ENCODE measurements at places on chromosomes 11 and 22. TPM values are rescaled to one million over a fixed set of nuclear protein-coding genes. Genes with fewer than 3 reads are reported as not detected.

DNA sequence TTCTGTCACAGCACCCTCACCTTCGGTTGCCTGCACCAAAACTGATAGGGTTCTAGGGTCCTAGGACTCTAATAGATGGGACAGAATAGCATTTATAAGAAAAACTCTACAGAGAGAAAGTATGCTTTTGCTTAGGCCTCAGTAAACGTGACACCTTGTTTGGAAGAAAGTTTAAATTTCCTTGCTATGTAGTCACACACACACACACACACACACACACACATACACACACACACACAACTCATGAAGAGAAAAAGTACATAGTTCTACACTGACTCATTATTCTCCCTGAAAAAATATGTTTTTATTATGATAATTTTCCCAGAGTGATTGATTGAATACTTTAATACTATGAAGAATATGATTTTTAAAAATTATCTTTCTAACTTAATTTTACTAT is 220.8 kb upstream of the SNX19 start:
- H3K27ac ChIP-seq: no peak overlapping the region
- H3K4me1 ChIP-seq: no peaks in the 10 kb centered on the region
- no peaks in the 10 kb centered on the region for H3K27me3 ChIP-seq
- H3K4me3 ChIP-seq: no peak overlapping the region

GRCh38 chr11:84847842-84848241 is 779.3 kb downstream of the DLG2 start:
- no peak overlapping the region for H3K4me3 ChIP-seq
- H3K36me3 ChIP-seq: no peaks in the 10 kb centered on the region
- DNase-seq: no peak
- no peaks in the 10 kb centered on the region for H3K4me1 ChIP-seq
- no peak overlapping the region for H3K27ac ChIP-seq

DNA sequence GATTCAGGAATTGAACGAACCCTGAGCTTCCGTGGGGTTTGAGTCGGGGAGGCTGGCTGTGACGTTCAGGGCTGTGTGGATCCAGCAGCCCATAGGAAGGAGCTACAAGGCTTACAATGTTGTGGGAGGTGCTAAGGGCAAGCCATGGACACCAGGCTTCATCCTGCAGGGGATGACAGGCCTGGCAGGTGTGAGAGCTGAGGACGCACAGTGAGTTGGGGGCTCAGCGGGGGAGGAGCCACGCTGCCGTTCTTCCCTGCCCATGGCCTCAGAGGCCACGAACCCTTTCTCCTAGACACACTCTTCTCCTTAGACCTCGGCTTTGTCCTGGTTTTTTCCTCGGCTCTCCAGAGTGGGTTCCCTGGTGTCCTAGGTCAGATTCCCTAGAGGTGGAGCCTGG is 113.3 kb upstream of the SLC22A12 start:
- H3K27ac ChIP-seq: no peak overlapping the region
- H3K4me3 ChIP-seq: no peak overlapping the region
- H3K36me3 ChIP-seq: no peaks in the 10 kb centered on the region
- H3K4me1 ChIP-seq: peaks cover 6% of the 10 kb centered on the region

GRCh38 chr11:66268952-66269905 is 790 bp downstream of the RAB1B start:
- peak overlapping the region; percentile 86 for H3K27ac ChIP-seq
- no peaks in the 10 kb centered on the region for H3K36me3 ChIP-seq
- no peaks in the 10 kb centered on the region for H3K4me1 ChIP-seq
- DNase-seq: peak; percentile 72

DNA sequence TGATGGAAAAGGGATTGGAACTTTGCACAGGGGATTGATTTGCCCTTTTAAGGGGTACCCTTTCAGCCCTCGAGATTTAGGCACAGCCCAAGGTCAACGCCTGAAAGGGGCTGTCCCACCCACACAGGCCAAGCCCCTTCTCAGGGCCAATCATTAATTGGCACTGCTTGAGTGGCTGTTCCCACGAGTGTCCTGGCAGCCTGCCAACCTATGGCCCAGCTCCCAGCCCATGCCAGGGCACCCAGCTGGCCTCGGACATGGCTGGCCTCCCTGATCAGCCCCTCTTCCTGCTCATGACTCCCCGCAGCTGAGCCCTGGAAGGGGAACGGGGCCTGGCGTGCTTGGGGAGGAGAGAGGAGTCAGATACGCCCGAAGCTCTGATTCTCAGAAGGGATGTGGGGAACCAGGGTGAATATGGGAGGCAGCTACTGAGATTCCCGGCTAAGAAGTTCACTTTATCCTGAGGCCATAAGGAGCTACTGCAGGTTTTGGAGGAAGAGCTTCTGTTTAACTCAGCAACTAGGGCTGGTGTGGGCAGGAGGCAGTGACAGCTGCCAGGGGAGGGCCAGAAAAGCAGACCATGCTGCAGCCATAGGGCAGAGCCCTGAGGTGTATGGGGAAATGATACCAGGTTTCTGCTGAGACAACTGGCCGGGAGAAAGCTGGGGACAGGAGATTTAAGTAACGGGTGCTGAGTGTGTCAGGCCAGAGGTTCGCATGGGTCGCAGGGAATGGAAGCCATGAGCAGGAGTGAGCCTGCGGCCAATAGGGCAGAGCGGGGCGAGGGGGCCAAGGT is 30.0 kb downstream of the WNT7B start:
- DNase-seq: no peak
- no peak overlapping the region for H3K27ac ChIP-seq
- no peaks in the 10 kb centered on the region for H3K4me1 ChIP-seq
- no peak overlapping the region for H3K4me3 ChIP-seq

- no peak for DNase-seq
- H3K4me1 ChIP-seq: no peaks in the 10 kb centered on the region
- H3K27me3 ChIP-seq: no peaks in the 10 kb centered on the region
- H3K36me3 ChIP-seq: peaks cover 32% of the 10 kb centered on the region
- no peak overlapping the region for H3K27ac ChIP-seq
These were observed 6.7 kb downstream of the CEP295 start for GRCh38 chr11:93668171-93668570.

- peaks cover 17% of the 10 kb centered on the region for H3K4me1 ChIP-seq
- no peaks in the 10 kb centered on the region for H3K27me3 ChIP-seq
These were observed 1.5 kb downstream of the DDB2 start for GRCh38 chr11:47216121-47216798.

GRCh38 chr22:35563211-35563610 is 22.6 kb downstream of the RASD2 start:
- no peak overlapping the region for H3K27ac ChIP-seq
- peak; percentile 21 for DNase-seq
- no peak overlapping the region for H3K4me3 ChIP-seq

- H3K4me3 ChIP-seq: no peak overlapping the region
- H3K27ac ChIP-seq: no peak overlapping the region
- H3K27me3 ChIP-seq: peaks cover 17% of the 10 kb centered on the region
These were observed 15.3 kb upstream of the IL17REL start for GRCh38 chr22:50027639-50028537.

DNA sequence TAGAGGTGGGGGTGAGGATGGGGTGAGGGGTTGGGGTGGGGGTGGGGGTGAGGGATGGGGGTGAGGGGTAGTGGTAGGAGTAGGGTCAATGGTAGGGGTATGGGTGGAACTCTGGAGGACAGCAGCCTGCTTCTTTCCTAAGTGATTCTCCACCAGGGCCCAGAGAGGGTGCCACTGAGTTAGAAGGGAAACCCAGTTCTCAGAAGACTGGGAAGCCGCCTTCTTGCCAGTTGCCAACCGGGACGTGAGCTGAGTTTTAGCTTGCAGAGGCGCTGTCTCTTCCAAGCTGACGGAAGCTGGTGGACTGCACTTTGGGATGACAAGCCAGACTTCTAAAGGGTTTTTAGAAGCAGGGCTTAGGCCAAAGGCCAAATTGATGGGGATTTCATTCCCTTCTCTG is 104.4 kb downstream of the NAT10 start:
- H3K36me3 ChIP-seq: no peaks in the 10 kb centered on the region
- H3K27ac ChIP-seq: no peak overlapping the region
- no peak overlapping the region for H3K4me3 ChIP-seq
- H3K4me1 ChIP-seq: peaks cover 12% of the 10 kb centered on the region
- peak; percentile 69 for DNase-seq

DNA sequence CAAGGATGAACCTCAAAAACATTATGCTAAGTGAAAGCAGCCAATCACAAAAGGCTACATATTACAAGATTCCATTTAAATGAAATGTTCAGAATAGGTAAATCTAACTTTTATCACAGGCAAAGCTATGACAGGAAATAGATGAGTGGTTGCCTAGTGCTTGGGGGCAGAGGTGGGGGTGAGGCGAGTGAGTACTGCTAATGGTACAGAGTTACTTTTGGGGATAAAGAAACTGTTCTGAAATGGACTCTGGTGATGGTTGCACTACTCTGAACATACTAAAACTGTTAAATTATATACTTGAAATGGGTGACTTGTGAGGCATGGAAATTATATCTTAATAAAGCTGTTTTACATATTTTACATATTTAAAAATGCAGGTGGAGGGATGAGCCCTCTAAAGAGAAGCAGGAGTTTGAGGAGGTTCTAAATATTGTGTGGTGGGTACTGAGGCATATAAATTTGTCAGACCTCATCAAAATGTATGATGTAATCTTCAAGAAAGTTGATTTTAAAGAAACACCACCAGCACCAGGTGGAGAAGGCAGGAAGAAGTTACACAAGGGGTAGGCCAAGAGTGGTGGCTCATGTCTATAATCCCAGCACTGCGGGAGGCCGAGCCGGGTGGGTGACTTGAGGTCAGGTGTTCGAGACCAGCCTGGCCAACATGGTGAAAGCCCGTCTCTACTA is 3.6 kb downstream of the SLC43A1 start:
- no peak overlapping the region for H3K27ac ChIP-seq
- H3K36me3 ChIP-seq: no peaks in the 10 kb centered on the region
- H3K4me3 ChIP-seq: no peak overlapping the region

- peaks cover 61% of the 10 kb centered on the region for H3K27me3 ChIP-seq
- H3K36me3 ChIP-seq: no peaks in the 10 kb centered on the region
- no peak for DNase-seq
- peaks cover 6% of the 10 kb centered on the region for H3K4me1 ChIP-seq
- peak within 1 kb of the TSS; percentile 63 for H3K4me3 ChIP-seq
These were observed at the start of gene MAPK11 for GRCh38 chr22:50269970-50270665. Gene MAPK11 (minus strand): TSS chr22:50270380. CDS start chr22:50270292, 88 bp downstream.

GRCh38 chr11:42337786-42338455 is 878.5 kb upstream of the LRRC4C start:
- DNase-seq: no peak
- no peak overlapping the region for H3K4me3 ChIP-seq
- no peaks in the 10 kb centered on the region for H3K4me1 ChIP-seq
- no peaks in the 10 kb centered on the region for H3K27me3 ChIP-seq

DNA sequence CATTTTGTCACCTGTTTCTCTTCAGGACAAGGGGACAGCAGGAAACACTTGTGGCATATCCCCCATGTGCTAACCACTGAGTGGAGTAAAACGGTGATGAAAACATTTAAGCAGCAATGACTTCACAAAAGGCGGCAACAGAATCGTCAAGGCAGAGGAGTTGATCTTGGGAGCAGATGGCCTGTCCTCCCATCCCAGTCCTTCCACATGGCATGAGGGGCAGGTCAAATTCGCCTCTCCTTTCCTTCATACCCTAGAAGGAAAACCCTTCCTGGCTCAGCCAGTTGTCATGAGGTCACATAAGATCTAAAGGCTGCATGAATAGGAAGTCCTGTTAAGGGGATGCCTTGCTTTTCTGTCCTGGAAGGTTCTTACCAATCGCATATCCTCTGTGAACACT is 169.1 kb downstream of the MAML2 start:
- no peak for DNase-seq
- peaks cover 14% of the 10 kb centered on the region for H3K4me1 ChIP-seq
- H3K36me3 ChIP-seq: no peaks in the 10 kb centered on the region
- H3K27me3 ChIP-seq: no peaks in the 10 kb centered on the region
- no peak overlapping the region for H3K27ac ChIP-seq
- H3K4me3 ChIP-seq: no peak overlapping the region

GRCh38 chr11:22304337-22304961 is 33.7 kb upstream of the SLC17A6 start:
- no peak overlapping the region for H3K4me3 ChIP-seq
- DNase-seq: peak; percentile 76
- no peaks in the 10 kb centered on the region for H3K36me3 ChIP-seq
- H3K27ac ChIP-seq: no peak overlapping the region

DNA sequence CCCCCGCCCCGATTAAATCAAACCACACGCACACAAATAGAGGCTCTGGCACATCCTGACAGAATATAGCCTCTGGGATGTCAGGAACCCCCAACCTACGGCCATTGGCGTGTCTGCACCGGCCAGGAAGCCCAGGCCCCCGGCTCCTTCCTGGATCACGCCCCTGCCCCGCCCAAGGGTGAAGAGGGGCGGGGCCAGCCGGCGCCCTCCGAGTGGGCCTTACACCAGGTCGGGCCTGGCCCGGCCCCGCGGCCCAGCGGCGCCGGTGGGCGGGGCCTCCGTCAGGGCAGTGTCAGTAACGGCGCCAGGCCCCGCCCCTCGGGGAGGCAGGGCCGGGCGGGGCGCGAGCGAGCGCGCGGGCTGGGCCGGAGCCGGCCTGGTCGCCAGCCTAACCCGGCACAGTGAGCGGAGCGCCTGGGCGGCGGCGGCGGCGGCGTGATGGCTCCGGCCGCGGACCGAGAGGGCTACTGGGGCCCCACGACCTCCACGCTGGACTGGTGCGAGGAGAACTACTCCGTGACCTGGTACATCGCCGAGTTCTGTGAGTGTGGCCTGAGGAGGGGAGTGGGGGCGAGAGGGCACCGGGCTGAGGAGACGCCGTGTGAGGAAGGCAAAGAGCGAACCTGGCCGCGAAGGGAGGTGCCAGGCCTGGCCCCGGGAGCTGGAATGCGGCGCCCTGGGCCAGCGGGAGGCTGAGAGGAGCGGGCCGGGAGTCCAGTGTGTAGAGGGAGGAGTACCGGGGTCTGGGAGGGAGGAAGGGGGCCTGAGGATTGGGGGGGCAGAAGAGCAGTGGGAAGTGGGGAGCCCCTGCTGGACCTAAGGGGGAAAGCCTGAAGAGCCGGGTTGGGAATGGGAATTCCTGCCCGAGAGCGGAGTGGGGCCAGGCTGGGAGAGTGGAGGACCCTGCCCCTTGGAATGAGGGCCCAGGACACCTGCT is at the start of gene ACER3:
ACER3 (plus strand) TSS at position 380 of the 937 bp plus-strand sequence; CDS start at position 439, 59 bp downstream.
- no peaks in the 10 kb centered on the region for H3K36me3 ChIP-seq
- H3K4me3 ChIP-seq: peak within 1 kb of the TSS; percentile 96
- H3K27ac ChIP-seq: peak within 1 kb of the TSS; percentile 62

GRCh38 chr11:66878474-66878873 is 21.6 kb downstream of the LRFN4 start:
- H3K4me1 ChIP-seq: peaks cover 8% of the 10 kb centered on the region
- no peak for DNase-seq
- H3K27me3 ChIP-seq: no peaks in the 10 kb centered on the region
- no peaks in the 10 kb centered on the region for H3K36me3 ChIP-seq
- H3K27ac ChIP-seq: no peak overlapping the region

DNA sequence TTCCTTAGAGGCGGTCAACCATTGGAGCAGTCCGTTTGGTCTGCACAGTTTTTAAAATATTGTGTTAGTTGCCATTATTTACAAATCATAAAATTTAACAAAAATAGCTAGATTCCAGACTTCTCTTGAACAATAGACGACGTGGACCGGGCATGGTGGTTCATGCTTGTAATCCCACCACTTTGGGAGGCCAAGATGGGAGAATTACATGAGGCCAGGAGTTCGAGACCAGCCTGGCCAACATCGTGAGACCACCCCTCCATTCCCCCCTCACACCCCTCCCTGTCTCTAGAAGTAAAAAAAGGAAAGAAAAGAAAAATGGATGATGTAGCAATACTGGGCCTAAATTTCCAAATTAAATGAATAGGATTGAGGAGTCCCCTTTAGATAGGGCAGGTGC is 965 bp downstream of the SLC37A2 start:
- peaks cover 63% of the 10 kb centered on the region for H3K27me3 ChIP-seq
- peaks cover 6% of the 10 kb centered on the region for H3K4me1 ChIP-seq
- no peak for DNase-seq

The PLEKHA7 gene
- 15.8 TPM for total RNA-seq

The UPB1 gene
- not detected for total RNA-seq

The SPDYC gene
- total RNA-seq: not detected

The FREY1 gene
- not detected for total RNA-seq

The MRGPRX4 gene
- total RNA-seq: not detected

The LAYN gene
- total RNA-seq: 4.3 TPM

The CHADL gene
- total RNA-seq: 1.6 TPM

The GGTLC2 gene
- total RNA-seq: not detected

The SLC22A12 gene
- total RNA-seq: not detected

The OR8D4 gene
- total RNA-seq: 0.14 TPM

The B4GAT1 gene
- total RNA-seq: 41.9 TPM
